ENCODE measurements at places on chromosomes 6 and 20.
A peak's percentile ranks its signal among the peaks of the same experiment; 100 is the strongest.

GRCh38 chr20:10352934-10353824 is 80.8 kb downstream of the MKKS start:
- no peak overlapping the region for H3K27ac ChIP-seq
- H3K36me3 ChIP-seq = no peaks in the 10 kb centered on the region
- no peak for DNase-seq
- no peaks in the 10 kb centered on the region for H3K27me3 ChIP-seq
- peaks cover 3% of the 10 kb centered on the region for H3K4me1 ChIP-seq

DNA sequence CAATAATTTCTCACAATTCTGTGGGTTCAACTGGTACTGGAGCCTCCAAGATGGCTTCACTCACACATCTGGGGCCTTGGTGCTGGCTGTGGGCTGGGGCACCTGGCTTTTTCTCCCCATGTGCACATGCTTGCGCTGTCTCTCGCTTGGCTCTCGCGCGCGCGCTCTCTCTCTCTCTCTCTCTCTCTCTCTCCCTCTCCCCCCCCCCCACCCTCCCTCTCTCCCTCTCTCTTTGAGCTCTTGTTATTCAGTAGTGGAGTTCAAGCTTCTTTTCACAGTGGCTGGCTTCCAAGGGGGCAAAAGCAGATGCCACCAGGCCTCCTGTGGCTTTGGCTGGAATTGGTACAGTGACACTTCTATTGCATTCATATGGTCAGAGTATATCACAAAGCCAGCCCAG is 10.8 kb upstream of the TBCC start:
- H3K27me3 ChIP-seq = no peaks in the 10 kb centered on the region
- peaks cover 1% of the 10 kb centered on the region for H3K4me1 ChIP-seq
- DNase-seq = no peak
- H3K27ac ChIP-seq = no peak overlapping the region
- no peaks in the 10 kb centered on the region for H3K36me3 ChIP-seq

GRCh38 chr20:54565255-54565654 is 89.9 kb downstream of the DOK5 start:
- H3K27me3 ChIP-seq = no peaks in the 10 kb centered on the region
- H3K4me1 ChIP-seq = no peaks in the 10 kb centered on the region
- DNase-seq = no peak
- no peak overlapping the region for H3K27ac ChIP-seq
- H3K4me3 ChIP-seq = no peak overlapping the region

DNA sequence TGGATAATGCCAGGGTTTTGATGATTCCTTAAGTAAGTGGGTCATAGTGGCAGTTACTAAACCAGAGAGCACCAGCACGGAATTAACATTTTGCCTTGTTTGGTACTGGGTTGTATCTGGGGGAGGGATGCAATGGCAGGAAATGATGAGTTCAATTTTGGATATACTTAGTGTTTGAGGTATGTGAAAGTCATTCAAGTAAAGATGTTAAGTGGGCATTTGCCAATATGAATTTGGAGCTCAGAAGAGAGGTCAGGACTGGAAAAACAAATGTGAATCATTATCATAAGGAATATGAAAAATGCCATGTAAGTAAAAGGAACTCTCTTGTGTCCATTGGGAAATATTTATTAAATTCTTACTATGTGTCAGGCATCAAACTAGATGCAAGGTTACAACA is 6.2 kb downstream of the PXT1 start:
- no peaks in the 10 kb centered on the region for H3K36me3 ChIP-seq
- H3K4me3 ChIP-seq = no peak overlapping the region
- no peaks in the 10 kb centered on the region for H3K4me1 ChIP-seq
- no peak overlapping the region for H3K27ac ChIP-seq
- H3K27me3 ChIP-seq = no peaks in the 10 kb centered on the region

DNA sequence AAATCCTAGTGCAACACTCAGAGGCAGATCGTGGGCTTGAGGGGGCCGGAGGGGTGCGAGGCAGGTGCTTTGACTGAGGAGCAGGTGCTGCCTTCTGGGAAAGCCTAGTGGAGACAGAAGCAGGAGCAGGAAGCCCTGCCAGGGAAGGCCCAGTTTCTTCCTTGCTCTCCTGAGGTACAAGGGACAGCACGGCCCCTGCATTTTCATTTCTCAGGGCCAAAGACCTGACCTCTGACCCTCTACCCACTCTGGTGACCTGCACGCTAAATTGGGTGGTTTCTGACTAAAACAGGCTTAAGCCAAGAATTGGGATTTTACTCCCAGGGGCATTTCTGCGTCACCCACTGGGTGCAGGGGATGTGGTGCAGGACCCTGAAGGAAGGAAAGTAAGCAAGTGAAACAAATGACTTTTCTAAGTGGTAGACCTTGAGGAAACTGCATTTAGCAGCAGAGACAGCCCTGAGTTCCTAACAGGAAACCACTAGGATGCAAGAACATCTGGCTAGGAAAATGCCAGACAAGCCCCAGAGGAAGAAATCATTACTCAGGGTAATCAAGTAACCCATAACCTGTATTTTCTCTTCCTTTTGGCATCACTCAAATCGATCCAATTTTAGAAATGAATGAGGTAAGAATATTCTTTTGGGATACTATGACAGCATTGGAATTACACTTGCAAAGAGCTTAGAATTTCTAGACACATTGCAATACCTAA is 141.7 kb downstream of the CD164 start:
- H3K27ac ChIP-seq = no peak overlapping the region
- H3K4me3 ChIP-seq = no peak overlapping the region
- no peaks in the 10 kb centered on the region for H3K4me1 ChIP-seq
- no peaks in the 10 kb centered on the region for H3K36me3 ChIP-seq
- DNase-seq = no peak

DNA sequence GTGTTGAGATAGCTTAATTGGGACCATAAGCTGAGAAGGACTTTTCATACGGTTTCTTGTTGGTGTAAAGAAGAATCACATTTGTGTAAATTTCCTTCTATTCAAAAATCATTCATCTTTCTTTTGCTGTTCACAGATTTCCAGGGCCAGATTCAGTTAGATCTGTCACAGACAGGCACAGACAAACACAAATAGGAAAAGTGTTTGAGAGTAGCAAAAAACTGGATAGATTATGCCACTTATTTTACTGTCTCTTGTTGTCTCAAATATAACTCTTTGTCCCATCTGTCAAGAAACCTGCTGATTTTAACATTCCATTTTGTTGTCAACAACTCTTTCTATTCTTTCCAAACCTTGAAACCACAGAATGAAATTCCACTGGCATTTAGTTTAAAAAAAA is 142.8 kb downstream of the ID4 start:
- H3K36me3 ChIP-seq = no peaks in the 10 kb centered on the region
- DNase-seq = no peak
- no peak overlapping the region for H3K27ac ChIP-seq
- H3K4me3 ChIP-seq = no peak overlapping the region
- H3K4me1 ChIP-seq = no peaks in the 10 kb centered on the region

GRCh38 chr6:139243536-139243935 is 48.3 kb downstream of the TXLNB start:
- H3K36me3 ChIP-seq = no peaks in the 10 kb centered on the region
- no peak overlapping the region for H3K27ac ChIP-seq

- no peak for DNase-seq
- H3K27me3 ChIP-seq = no peaks in the 10 kb centered on the region
- H3K4me3 ChIP-seq = no peak overlapping the region
- no peaks in the 10 kb centered on the region for H3K36me3 ChIP-seq
These were observed 109.4 kb upstream of the NEDD9 start for GRCh38 chr6:11341867-11342266.

DNA sequence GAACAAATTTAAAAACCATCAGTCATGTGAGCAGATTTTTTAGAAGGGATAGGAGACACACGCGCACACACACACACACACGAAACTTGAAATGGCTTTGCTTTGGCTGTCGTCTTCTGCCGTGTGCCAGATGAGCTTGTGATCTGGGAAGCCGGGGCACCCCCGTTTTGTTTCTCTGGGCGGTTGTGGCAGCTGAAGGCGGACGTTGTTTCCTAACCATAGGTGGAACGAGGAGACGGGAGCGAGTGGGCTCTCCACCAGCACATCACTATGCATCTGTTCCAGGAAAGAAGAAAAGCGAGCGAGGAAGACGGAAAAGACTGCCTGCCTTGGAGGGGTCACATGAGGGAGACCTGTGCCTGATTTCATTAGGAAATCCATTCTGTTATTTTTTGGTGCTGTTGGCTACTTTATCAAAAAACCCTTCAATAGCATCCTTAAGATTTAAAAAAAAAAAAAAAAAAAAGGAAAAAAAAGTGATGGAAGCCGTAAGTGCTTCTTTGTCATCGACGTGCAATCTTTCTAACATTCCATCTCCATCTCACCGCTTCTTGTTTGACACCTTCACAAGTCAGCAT is 142.1 kb downstream of the DTNBP1 start:
- H3K27me3 ChIP-seq = no peaks in the 10 kb centered on the region
- H3K36me3 ChIP-seq = peaks cover 34% of the 10 kb centered on the region
- no peaks in the 10 kb centered on the region for H3K4me1 ChIP-seq
- DNase-seq = no peak

GRCh38 chr20:17969278-17969883 is 563 bp downstream of the MGME1 start:
- DNase-seq = no peak
- H3K27me3 ChIP-seq = no peaks in the 10 kb centered on the region
- H3K4me3 ChIP-seq = peak overlapping the region; percentile 91
- H3K36me3 ChIP-seq = no peaks in the 10 kb centered on the region
- H3K27ac ChIP-seq = no peak overlapping the region

Measured in iPS DF 6.9 (cell line).